ENCODE measurements at places on chromosomes 5 and 9.
A peak's percentile ranks its signal among the peaks of the same experiment; 100 is the strongest.

DNA sequence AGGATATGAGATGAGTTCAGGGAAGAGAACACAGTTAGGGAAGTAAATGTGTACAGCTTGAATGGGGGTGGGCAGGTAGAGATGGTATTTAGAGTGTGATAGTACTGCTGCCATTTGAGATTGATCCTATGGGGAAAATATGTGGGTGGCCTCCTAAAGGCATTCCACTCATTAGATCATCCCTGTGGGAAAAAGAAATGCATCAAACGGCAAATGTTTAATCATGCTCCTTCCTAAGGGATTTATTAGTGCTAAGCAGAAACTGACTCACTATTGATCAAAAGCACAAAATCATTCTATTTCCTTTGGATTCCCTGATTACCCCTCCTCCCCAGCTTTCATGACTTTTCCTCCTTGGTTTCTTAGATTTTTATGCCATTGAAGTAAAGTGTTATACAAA, 36.4 kb upstream of the SMC5 start:
- DNase-seq = no peak
- no peak overlapping the region for H3K4me3 ChIP-seq
- no peaks in the 10 kb centered on the region for H3K4me1 ChIP-seq
- H3K27me3 ChIP-seq = no peaks in the 10 kb centered on the region
- no peaks in the 10 kb centered on the region for H3K36me3 ChIP-seq

DNA sequence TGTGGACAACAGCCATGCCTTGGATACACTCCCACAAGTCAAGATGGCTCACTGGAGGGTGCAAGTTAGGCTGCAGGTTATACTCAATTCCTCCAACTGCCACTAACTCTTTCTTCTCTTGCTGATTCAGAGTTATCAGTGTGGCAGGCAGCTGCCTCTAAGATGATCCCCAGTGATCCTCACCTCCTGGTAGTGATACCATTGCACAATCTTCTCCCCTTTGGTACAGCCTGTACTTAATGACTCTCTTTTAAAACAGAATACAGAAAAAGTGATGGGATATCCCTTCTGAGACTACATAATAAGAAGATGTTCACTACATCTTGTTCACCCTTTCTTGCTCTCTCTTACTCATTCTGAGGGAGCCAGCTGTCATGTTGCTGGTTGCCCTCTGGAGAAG, 323.1 kb downstream of the RAB3C start:
- H3K36me3 ChIP-seq = peaks cover 2% of the 10 kb centered on the region
- H3K4me3 ChIP-seq = no peak overlapping the region
- no peaks in the 10 kb centered on the region for H3K4me1 ChIP-seq
- H3K27ac ChIP-seq = no peak overlapping the region
- no peak for DNase-seq
- peaks cover 8% of the 10 kb centered on the region for H3K27me3 ChIP-seq

GRCh38 chr5:158456756-158457155, 597.8 kb upstream of the CLINT1 start:
- H3K27ac ChIP-seq = no peak overlapping the region
- DNase-seq = no peak
- H3K36me3 ChIP-seq = no peaks in the 10 kb centered on the region
- peaks cover 2% of the 10 kb centered on the region for H3K27me3 ChIP-seq
- peaks cover 2% of the 10 kb centered on the region for H3K4me1 ChIP-seq

GRCh38 chr9:128845186-128845931, 15.8 kb upstream of the SPOUT1 start:
- no peaks in the 10 kb centered on the region for H3K27me3 ChIP-seq
- DNase-seq = no peak
- H3K36me3 ChIP-seq = peaks cover 10% of the 10 kb centered on the region
- no peak overlapping the region for H3K27ac ChIP-seq
- H3K4me3 ChIP-seq = no peak overlapping the region
- H3K4me1 ChIP-seq = peaks cover 3% of the 10 kb centered on the region

DNA sequence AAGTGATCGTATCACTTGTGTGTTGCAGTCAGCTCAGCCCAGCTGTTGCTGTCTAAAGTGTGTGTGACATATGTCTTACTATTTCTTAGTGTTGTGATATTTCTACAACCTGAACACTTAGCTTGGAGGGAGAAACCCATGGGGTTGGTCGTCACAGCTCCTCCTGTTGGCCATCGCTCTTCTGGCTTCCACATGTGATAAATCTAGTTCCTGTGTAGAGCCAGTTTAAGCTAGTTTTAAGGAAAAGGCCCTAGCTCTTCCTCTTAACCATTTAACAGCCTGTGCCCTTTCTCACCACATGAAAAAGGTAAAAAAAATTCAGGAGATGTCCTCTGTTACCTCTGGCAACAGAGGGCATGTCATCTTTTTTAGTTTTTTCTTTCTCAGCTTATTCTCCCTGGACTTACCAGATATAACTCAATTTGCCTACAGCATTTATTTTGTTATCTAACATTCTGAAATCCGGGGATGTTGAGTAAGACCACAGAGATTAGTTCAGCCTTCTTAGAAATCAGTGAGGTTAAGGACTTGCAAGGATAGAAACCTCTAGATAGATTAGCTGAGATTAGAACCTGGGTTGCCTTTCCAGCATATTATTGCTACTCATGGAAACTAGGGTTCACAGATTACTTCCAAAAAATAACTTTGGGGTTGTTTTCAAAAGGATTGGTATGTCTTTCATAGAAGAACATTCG, 100.4 kb downstream of the GAPVD1 start:
- DNase-seq = no peak
- peaks cover 12% of the 10 kb centered on the region for H3K36me3 ChIP-seq
- H3K27me3 ChIP-seq = no peaks in the 10 kb centered on the region
- H3K4me3 ChIP-seq = no peak overlapping the region
- no peaks in the 10 kb centered on the region for H3K4me1 ChIP-seq
- peak overlapping the region; percentile 60 for H3K27ac ChIP-seq

DNA sequence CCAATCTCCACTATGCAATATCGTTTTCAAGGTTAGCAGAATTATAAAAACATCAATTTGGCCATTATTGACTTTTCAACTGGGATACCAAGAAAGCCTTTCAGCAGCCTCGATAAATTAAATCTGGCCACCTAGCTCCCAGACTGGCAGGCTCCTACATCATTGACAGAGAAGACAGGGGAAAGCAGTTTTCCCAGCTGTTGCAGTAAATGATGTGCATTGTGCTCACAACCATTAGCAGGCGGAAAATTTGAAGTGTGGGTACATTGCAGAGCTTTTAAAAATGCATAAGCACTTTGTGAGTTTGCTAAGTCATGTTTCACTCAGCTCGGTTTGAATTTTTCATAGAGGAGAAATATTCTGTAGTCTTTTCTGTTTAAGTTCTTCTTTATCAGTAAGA, 297.9 kb downstream of the KCTD16 start:
- H3K27ac ChIP-seq = no peak overlapping the region
- H3K4me3 ChIP-seq = no peak overlapping the region
- DNase-seq = no peak
- H3K36me3 ChIP-seq = no peaks in the 10 kb centered on the region

GRCh38 chr5:71471193-71471592, 15.7 kb downstream of the BDP1 start:
- no peaks in the 10 kb centered on the region for H3K27me3 ChIP-seq
- peaks cover 2% of the 10 kb centered on the region for H3K4me1 ChIP-seq
- peaks cover 9% of the 10 kb centered on the region for H3K36me3 ChIP-seq
- H3K27ac ChIP-seq = no peak overlapping the region

DNA sequence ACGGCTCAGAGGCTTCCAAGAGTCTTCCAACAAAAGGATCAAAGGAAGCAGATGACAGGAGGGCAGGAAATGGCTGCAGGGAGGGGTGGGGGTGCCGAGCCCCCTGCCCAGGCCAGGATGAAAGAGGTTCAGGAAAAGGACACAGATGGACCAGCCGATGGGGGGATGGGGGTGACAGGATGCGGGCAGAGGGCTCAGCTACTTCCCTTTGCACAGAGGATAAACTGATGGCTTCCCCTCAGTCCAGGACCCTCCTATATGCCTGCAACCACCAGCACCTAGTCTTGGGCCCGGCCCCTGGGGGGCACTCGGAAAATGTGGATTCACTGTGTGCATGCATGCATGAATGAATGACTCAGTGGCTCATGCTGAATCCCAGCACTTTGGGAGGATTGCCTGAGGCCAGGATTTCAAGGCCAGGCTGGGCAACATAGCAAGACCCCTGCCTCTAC, 148.2 kb downstream of the C9orf50 start:
- no peaks in the 10 kb centered on the region for H3K36me3 ChIP-seq
- peaks cover 25% of the 10 kb centered on the region for H3K27me3 ChIP-seq
- no peak overlapping the region for H3K27ac ChIP-seq
- DNase-seq = no peak
- no peak overlapping the region for H3K4me3 ChIP-seq

GRCh38 chr5:77251921-77252320, 41.4 kb downstream of the PDE8B start:
- H3K4me3 ChIP-seq = no peak overlapping the region
- no peaks in the 10 kb centered on the region for H3K4me1 ChIP-seq
- no peak overlapping the region for H3K27ac ChIP-seq

DNA sequence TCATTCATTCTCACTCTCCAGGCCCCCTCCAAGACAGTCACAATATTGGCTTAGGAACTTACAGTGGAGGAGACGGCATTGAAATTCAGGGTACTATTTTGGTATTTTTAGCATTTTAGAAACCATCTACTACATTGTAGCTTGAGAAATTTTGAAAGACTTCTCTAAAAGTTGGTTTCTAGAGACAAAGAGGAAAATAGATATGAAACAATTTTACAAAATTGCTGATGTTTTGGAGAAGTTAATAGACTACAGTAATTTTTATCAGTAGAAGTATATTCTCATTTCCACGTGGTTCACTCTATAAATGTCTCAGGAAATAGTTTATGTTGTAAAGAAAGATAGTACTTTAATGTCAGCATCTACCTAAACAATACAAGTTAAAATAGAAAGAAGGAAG, 63.2 kb upstream of the ZSWIM6 start:
- H3K4me3 ChIP-seq = peak overlapping the region; percentile 4
- DNase-seq = no peak
- H3K36me3 ChIP-seq = no peaks in the 10 kb centered on the region
- peaks cover 3% of the 10 kb centered on the region for H3K4me1 ChIP-seq
- H3K27me3 ChIP-seq = peaks cover 8% of the 10 kb centered on the region

GRCh38 chr5:155293605-155294178, 280.1 kb downstream of the KIF4B start:
- no peaks in the 10 kb centered on the region for H3K4me1 ChIP-seq
- DNase-seq = no peak
- H3K27me3 ChIP-seq = peaks cover 2% of the 10 kb centered on the region
- no peak overlapping the region for H3K27ac ChIP-seq
- H3K4me3 ChIP-seq = no peak overlapping the region
